ENCODE measurements at places on chromosomes 2 and 18.

DNA sequence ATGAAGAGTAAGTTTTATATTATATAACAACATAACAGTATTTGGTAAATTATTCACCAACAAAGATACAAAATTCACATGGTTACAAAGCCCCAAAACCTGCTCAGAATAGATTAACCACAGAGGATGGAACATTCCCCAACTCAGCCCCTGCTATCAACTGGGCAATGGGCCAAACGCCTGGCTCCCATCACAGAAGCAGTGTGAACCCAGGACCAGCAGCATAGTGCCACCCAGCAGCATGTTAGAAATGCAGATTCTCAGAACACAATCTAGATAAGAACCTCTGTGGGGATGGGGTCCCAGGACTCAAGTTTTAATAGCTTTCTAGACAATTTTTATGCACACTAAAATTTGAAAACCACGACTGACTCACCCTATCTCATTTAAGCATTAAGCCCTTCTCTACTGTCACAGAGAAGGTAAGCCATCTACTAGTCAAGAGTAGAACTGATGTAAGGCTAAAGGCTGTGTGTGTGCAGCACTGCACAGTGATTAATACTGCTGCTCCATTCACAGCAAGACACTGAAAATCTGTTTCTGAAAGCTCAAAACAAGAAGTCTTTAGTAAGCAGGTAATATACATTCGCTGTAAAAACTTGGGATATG, 15.2 kb downstream of the AFG3L2 start:
- no peak for DNase-seq

DNA sequence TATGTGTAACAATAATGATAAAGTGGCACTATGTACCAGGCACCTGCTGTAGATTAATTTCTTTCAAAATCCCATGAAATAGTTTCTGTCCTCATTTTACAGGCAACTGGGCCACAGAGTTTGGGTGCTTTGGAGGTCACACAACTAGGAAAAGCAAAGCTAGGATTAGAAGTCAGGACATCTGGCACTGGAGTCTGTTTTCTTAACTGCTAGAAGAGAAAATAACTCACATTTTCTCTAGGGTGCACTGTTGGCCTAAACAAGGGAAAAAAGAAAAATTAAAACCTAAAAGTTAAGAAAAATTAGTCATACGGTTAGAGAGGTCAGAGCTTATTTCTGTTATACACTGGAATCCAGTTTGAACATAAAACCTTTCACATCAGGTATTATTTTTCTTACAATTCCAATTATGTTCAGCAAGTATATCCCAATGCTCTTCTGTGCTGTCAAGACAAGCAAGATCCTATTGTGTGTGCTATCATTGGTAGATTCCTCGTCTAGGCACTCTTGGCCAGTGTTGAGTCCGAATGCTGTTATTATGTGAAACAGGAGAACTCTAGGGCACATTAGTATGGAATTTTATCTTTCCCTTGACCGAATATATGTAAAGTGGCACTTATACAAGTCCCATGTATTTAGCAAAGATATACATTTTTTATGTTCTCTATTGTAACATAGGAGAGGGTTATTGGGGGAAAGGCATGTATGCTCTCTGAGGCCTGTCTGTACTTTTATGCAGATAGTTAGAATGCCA, 1.5 kb upstream of the OSGEPL1 start:
- no peak for DNase-seq

GRCh38 chr18:63823516-63824219, 48.5 kb downstream of the SERPINB7 start:
- no peak for DNase-seq

- DNase-seq: no peak
These were observed 11.2 kb downstream of the VIL1 start for GRCh38 chr2:218429911-218430692.

DNA sequence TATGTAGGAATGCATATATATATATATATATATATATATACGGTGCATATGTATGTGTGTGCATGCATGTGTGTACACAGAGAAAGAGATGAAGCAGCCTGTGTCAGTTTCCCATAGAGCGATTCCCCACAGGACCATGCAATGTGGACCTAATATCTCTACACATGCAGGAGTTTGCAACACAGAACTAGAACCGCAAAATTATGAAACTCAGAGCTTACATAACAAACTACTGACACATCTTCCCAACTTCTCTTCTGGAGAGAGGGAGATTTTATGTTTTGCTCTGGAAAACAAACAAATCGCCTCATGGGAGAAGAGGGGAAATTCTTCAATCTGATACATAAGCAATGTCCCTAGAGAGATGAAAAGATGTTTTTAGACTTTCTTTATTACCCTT, 377.2 kb downstream of the LRATD1 start:
- DNase-seq: no peak

DNA sequence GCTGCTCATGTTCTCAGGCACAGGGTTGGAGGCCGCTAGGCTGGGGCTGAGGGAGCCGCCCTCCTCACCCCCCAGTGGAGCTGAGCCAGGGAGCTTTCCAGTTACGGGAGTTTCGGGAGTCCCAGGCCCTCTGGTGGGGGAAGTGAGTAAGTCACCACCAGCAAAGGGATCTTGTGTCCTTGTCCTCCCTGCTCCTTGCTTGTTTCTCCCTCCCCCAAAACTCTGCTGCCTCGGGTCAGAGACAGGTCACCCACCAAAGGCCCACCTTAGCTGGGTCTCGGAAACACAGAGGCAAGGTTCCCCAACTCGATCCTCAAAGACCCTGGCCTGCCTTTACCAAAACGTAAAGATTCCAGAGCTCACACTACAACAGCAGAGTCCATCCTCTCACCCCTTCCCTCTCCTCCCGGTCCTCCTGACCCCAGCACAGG, 60.5 kb upstream of the POMC start:
- no peak for DNase-seq

- no peak for DNase-seq
These were observed 205.5 kb downstream of the UBE2E3 start for GRCh38 chr2:181185948-181186347.

GRCh38 chr2:161219211-161219610, 59.0 kb downstream of the TANK start:
- DNase-seq: no peak

- no peak for DNase-seq
These were observed 163.6 kb upstream of the VRK2 start for GRCh38 chr2:57882895-57883515.

DNA sequence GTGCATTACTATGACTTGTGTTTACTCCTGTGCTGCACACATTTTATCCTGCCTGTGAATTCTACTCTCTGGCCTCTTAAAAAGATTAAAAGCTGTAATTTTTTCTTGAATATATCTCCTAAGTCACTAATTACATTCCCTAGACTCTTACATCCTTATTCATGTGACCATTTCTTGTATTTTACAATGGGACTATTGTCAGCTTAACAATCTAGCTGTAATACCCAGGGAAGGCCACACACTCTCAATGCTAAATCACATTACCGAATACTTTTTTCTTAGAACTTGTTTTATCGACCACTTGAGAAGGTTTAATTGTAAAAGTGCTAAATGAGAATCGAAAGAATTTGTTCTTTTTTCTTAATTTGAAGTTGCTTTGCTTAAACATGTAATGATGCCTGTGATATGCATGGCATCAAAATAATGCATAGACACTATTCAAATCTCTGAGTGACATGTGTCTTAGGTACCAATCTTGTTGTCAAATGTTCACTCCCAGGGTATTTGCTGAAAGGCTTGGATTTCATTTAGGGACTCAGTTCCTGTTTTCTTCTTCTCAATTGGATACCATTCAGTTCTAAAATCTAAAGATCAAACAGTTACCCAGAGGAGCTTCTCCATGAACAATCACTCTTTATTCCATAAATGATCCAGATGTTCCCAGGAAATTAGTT, 498.5 kb downstream of the DPP10 start:
- no peak for DNase-seq

- no peak for DNase-seq
These were observed 323.4 kb upstream of the RBMS1 start for GRCh38 chr2:160816916-160817499.

- no peak for DNase-seq
These were observed 36.9 kb downstream of the MSH6 start for GRCh38 chr2:47819834-47820233.

DNA sequence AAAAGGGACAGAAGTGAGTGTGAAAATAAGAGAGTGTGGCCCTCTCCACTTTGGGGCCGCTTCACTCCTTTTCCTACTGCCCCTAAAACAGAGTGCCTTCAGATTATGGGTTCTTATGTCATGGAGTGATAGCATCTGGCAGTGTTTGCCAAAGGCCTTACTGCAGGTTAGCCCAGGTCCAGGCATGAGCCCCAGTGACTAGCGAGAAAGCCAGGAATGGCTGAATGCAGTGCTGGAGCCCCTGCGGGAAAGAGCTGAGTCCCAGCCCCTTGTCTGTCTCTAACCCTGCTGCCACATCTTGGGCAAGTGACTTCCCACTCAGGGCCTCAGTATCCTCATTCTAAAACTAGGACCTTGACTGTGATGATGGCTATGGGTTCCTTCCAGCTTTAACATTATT, 6.0 kb downstream of the IGFBP5 start:
- no peak for DNase-seq

- DNase-seq: no peak
These were observed 800 bp downstream of the IL1RL2 start for GRCh38 chr2:102187496-102188150.

DNA sequence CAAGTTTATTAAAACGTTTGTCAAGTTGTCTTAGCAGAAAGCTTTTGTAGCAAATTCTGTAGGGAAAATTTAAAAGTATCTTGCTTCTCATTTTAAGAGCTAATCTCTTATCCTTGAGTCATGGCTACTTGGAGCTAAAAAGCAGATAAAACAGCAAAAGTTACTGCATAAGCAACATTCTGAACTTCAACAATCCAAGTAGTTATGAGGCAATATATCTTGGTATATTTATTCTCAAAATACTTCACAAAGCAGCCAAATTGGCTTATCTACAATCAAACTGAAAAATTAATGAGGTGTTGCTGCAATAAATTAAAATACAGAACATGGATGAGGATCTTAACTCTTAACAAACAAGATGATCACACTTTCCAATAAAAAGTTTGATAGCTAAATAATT, 306.5 kb downstream of the PIEZO2 start:
- DNase-seq: no peak

GRCh38 chr18:79361766-79362522, 33.8 kb upstream of the NFATC1 start:
- DNase-seq: no peak

DNA sequence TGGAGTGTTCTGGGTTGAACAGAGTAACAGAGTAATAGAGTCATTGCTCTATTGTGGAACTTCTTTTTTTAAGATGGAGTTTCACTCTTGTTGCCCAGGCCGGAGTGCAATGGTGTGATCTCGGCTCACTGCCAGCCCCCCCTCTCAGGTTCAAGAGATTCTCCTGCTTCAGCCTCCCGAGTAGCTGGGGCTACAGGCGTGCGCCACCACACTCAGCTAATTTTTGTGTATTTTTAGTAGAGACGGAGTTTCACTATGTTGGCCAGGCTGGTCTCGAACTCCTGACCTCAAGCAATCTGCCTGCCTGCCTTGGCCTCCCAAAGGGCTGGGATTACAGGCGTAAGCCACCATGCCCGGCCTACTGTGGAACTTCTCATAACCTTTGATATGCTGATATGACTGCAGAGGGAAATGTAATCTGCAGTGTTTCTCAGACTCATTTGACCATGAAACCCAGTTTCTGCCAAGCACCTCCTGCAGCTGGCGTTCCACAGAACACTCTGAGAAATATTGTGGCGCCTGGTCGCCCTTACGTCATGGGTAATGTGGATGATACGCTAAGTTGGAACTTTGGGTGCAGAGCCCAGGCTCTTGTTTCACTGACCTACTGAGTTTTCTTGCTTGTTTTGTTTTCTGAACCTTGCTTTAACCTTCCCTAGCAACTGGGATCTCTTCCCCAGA, 213.8 kb downstream of the BCL2 start:
- no peak for DNase-seq

- no peak for DNase-seq
These were observed 360.9 kb downstream of the XIRP2 start for GRCh38 chr2:167249197-167249596.

- no peak for DNase-seq
These were observed 24.5 kb downstream of the KCNF1 start for GRCh38 chr2:10935953-10936942.

DNA sequence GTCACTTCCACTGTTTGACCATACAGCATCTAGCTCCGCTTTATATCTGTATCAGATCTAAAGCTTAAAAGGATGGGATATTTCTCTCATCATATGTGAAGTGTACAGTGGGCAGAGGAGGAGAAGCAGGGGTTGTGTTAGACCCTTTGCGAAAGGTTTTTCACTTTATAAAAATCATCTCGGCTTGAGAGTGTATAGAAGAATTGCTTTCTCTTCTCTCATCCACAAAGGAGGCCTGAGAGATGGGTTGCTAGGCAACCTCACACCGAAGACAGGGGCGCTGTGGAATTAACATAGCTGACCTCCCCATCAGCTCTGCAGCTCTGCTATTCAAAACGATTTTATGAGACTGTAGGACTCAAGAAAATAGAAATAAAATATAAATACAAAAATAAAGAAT, 70.2 kb upstream of the GALNT3 start:
- DNase-seq: no peak

DNA sequence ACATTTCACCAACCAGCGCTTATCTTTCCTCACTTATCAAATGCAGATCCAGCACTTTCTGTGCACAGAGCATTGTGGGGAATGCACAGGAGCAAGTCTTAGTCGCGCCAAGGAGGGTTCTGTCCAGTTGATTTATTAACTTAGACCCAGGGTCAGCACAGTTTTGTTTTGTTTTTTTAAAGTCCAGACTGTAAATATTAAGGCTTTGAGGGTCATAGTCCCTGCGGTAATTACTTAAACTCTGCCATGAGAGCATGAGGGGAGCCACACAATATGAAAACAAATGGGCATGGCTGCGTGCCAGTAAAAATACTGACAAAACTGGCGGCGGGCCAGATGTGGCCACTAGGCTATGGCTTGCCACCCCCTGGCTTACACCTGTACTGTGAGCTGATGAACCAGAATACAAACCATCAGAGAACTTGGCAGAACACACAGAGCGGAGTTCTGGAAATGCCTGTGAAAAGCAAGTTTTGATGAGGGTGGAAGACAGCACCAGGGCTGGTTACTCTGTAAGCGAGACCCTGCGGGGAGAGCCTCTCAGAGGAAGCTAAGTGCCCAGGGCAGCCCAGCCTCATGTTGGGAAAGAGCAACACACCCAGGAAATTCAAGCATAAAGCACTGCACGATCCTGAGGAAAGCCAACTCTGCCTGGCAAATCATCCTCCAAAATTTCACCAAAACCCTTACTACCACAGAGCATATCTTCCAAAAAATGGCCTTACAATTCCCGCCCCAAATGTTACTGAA, 43.6 kb downstream of the L3MBTL4 start:
- DNase-seq: no peak

GRCh38 chr2:134453973-134454372, 200.1 kb downstream of the MGAT5 start:
- DNase-seq: no peak

- no peak for DNase-seq
These were observed 22.9 kb upstream of the SPP2 start for GRCh38 chr2:234027641-234028040.

GRCh38 chr2:51401546-51401945, 369.6 kb upstream of the NRXN1 start:
- no peak for DNase-seq

- DNase-seq: no peak
These were observed 166.4 kb downstream of the GALNT1 start for GRCh38 chr18:35747894-35748472.
